A549 treated with CORT108297 at 1 μM for 4 hours (cell line): ENCODE measurements at places on chromosomes 6 and 20. TPM values are rescaled to one million over a fixed set of nuclear protein-coding genes. Genes with fewer than 3 reads are reported as not detected.

CGAS gene
- 5.2 to 6.3 TPM (median 5.4 TPM) in 5 replicates for total RNA-seq

RIMS1 gene
- total RNA-seq: not detected in 5 replicates

ACTL10 gene
- total RNA-seq: 0.05 TPM in 1 of 5 replicates, not detected in the others

NUS1 gene
- total RNA-seq: 25.1 to 28.9 TPM (median 26.8 TPM) in 5 replicates

MKKS gene
- 18.9 to 21.7 TPM (median 20.3 TPM) in 5 replicates for total RNA-seq

FLRT3 gene
- 1.6 to 2.2 TPM (median 1.8 TPM) in 5 replicates for total RNA-seq

KCNQ5 gene
- total RNA-seq: 1.2 to 2.1 TPM (median 1.8 TPM) in 5 replicates

EDN3 gene
- 0.52 to 0.96 TPM (median 0.72 TPM) in 5 replicates for total RNA-seq

TMEM200A gene
- total RNA-seq: 0.03 to 0.05 TPM (median 0.05 TPM) in 4 of 5 replicates, not detected in the other

DPPA5 gene
- not detected in 5 replicates for total RNA-seq

TREM1 gene
- 0.10 to 0.23 TPM (median 0.16 TPM) in 4 of 5 replicates, not detected in the other for total RNA-seq

SRSF12 gene
- 0.82 to 1.5 TPM (median 1.3 TPM) in 5 replicates for total RNA-seq

HLA-DRA gene
- total RNA-seq: not detected in 5 replicates

BCAS1 gene
- total RNA-seq: 0.45 to 0.65 TPM (median 0.60 TPM) in 5 replicates

ZC2HC1B gene
- total RNA-seq: not detected in 5 replicates

TOX2 gene
- total RNA-seq: 8.0 to 13.1 TPM (median 11.2 TPM) in 5 replicates

IL17A gene
- total RNA-seq: not detected in 5 replicates

CFB gene
- 1.5 to 3.3 TPM (median 2.4 TPM) in 5 replicates for total RNA-seq

UNC93A gene
- not detected in 5 replicates for total RNA-seq

MAFB gene
- total RNA-seq: 0.07 to 0.13 TPM (median 0.09 TPM) in 4 of 5 replicates, not detected in the other

GPR6 gene
- not detected in 5 replicates for total RNA-seq

SYCP2L gene
- total RNA-seq: 2.7 to 3.4 TPM (median 2.8 TPM) in 5 replicates

POFUT1 gene
- 37.0 to 47.3 TPM (median 42.1 TPM) in 5 replicates for total RNA-seq

RUNX2 gene
- 1.2 to 1.3 TPM (median 1.3 TPM) in 5 replicates for total RNA-seq

TRIM15 gene
- 0.08 to 0.09 TPM in 2 of 5 replicates, not detected in the others for total RNA-seq

C2 gene
- 0.21 to 0.68 TPM (median 0.31 TPM) in 5 replicates for total RNA-seq

GSTA3 gene
- total RNA-seq: not detected in 5 replicates

POPDC3 gene
- total RNA-seq: 26.4 to 30.2 TPM (median 28.2 TPM) in 5 replicates

FAM83B gene
- total RNA-seq: 0.03 to 0.09 TPM (median 0.03 TPM) in 5 replicates

PACRG gene
- 0.12 TPM in 1 of 5 replicates, not detected in the others for total RNA-seq

ULBP1 gene
- 0.74 to 1.1 TPM (median 1.0 TPM) in 5 replicates for total RNA-seq

NDRG3 gene
- 19.9 to 22.3 TPM (median 21.5 TPM) in 5 replicates for total RNA-seq

TMC2 gene
- not detected in 5 replicates for total RNA-seq

CCN6 gene
- not detected in 5 replicates for total RNA-seq

CENPW gene
- total RNA-seq: 31.6 to 43.4 TPM (median 40.2 TPM) in 5 replicates

MAD2L1BP gene
- total RNA-seq: 33.4 to 40.0 TPM (median 35.9 TPM) in 5 replicates

ZFAND3 gene
- total RNA-seq: 46.7 to 61.6 TPM (median 51.3 TPM) in 5 replicates

MDN1 gene
- total RNA-seq: 11.2 to 15.1 TPM (median 13.2 TPM) in 5 replicates

ANKRD66 gene
- total RNA-seq: not detected in 5 replicates

TCP11 gene
- not detected in 5 replicates for total RNA-seq

TM9SF4 gene
- 33.6 to 39.4 TPM (median 38.7 TPM) in 5 replicates for total RNA-seq

EYA4 gene
- total RNA-seq: 9.6 to 11.6 TPM (median 11.4 TPM) in 5 replicates

FNDC1 gene
- 0.04 to 0.09 TPM (median 0.06 TPM) in 5 replicates for total RNA-seq

COL20A1 gene
- 0.57 to 1.6 TPM (median 1.1 TPM) in 5 replicates for total RNA-seq

SAPCD1 gene
- 2.7 to 4.9 TPM (median 4.1 TPM) in 5 replicates for total RNA-seq

CTAGE9 gene
- total RNA-seq: not detected in 5 replicates

STK35 gene
- 11.2 to 13.3 TPM (median 12.6 TPM) in 5 replicates for total RNA-seq

HSPA1L gene
- 1.5 to 2.2 TPM (median 1.8 TPM) in 5 replicates for total RNA-seq

LATS1 gene
- 5.2 to 8.1 TPM (median 7.4 TPM) in 5 replicates for total RNA-seq

THBD gene
- total RNA-seq: 32.0 to 54.4 TPM (median 42.2 TPM) in 5 replicates

OR2H1 gene
- total RNA-seq: not detected in 5 replicates
